ENCODE measurements at places on chromosomes 4 and X. TPM values are rescaled to one million over a fixed set of nuclear protein-coding genes. Genes with fewer than 3 reads are reported as not detected.
A peak's percentile ranks its signal among the peaks of the same experiment; 100 is the strongest.

GRCh38 chr4:186037692-186038658 is 31.0 kb upstream of the TLR3 start:
- peak; percentile 83 for DNase-seq

Gene PPP2R2C
- polyA plus RNA-seq, result 0.22 TPM

Gene NOX1
- 1.9 TPM for polyA plus RNA-seq

Gene KLHL4
- 1.3 TPM for polyA plus RNA-seq

DNA sequence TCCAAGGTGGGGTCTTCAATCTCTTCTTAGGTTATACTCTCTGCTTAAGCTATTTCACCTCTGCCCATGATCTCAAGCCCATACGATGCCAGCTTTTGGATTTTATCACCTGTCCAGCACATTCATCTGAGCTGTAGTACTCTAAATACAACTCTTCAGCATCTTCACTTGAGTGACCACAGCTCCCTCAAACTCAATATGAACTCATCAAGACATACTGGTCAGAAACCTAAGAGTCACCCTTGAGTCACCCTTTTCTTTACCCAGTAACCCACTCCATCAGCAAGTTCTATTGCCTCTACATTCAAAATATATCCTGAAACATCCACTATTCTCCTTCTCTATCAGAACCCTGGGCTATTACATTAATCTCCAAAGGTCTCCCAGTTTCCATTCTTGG is 69.4 kb downstream of the DCHS2 start:
- DNase-seq, result no peak

DNA sequence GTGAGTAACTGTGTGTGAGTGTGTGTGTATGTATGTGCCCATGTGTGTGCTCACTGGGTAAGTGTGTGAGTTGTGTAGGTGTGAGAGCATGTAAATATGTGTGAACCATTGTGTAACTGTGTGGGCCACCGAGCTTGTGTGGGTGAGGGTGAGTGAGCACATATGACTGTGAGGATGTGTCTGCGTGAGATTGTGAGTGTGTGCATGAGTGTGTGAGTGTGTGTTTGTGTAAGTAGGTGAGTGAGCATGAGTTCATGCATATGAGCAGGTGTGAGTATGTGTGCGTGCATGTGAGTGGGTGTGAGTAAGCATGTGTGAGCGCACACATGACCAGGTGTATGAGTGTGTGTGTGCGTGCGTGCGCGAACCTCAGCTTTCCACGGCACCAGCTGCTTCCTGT is 1.4 kb upstream of the ATP2B3 start:
- no peak for DNase-seq

- no peak for DNase-seq
Observed at GRCh38 chr4:169640261-169640870, 20.0 kb downstream of the CLCN3 start.

Gene UGT8
- 17.0 TPM for polyA plus RNA-seq

Gene DGKK
- not detected for polyA plus RNA-seq

DNA sequence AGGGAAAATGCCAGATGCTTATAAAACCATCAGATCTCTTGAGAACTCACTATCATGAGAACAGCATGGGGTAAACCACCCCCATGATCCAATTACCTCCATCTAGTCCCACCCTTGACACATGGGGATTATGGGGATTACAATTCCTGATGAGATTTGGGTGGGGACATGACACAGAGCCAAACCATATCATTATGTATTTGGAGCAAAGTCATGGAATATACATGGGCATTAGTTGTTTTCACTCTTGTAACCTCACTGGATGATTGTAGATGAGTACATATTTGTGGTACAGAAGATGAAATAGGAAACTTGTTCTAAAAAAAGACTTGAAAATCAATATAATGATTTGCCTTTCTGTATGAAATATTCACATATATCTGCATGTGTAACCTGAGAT is 674.5 kb upstream of the BOD1L1 start:
- DNase-seq, result no peak

GRCh38 chr4:158809611-158810486 is 41.0 kb downstream of the FNIP2 start:
- DNase-seq, result peak; percentile 68

DNA sequence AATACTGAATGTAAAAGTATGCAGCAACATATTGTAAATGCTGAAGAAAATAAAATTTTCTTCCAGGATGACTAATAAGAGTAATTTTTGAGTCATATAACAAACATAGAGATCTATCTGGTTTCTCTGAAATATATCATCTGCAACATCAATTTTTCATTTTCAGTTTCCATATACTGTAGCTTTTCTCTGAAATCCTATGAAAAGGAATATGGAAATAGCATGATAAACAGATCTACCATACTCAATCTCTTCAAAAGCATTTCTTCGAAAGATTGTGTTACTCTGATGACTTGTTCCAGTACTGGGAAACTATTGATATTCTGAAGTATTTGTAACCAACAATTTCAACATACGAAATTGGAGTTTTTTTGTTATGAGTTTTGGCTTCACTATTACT is 1156.7 kb downstream of the FAM133A start:
- DNase-seq, result no peak

Gene PAGE1
- not detected for polyA plus RNA-seq

DNA sequence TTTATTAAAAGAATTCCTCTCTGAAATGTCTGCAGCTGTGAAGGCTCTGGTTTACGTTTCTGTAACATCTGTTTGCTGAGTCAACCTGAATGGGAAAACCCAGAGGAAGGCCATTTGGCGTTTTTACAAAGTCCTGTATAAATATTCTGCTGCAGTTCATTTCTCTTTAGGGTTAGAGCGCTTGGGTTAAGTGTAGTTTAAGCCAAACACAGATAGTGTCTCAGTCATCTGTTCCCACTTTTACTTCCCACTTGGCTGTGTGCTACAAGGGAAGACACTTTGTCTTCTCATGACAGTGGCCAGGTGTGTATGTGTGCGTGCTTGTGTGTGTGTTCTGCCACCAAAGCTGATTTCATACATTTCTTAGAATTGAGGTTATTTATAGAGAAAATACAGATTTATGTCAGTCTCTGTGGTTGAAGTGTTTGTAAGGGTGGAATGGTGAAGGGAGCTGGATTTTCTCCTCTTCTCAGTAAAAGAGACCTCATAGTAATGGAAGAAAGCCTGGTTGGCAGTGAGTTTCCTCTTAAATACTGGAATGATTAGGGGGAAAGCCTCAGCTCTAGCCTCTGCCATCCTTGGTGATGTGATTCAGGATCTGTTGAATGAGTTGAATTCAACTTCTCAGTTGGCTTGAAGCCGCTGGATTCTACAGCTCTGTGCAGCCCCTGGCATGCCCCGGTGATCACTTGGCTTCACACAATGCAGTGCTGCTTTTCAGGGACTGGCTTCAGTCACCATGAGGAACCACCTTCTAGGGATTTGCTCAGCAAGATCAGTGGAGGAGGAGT is 50.6 kb downstream of the JADE1 start:
- peak; percentile 23 for DNase-seq

Gene TMEM150C
- 3.3 TPM for polyA plus RNA-seq

DNA sequence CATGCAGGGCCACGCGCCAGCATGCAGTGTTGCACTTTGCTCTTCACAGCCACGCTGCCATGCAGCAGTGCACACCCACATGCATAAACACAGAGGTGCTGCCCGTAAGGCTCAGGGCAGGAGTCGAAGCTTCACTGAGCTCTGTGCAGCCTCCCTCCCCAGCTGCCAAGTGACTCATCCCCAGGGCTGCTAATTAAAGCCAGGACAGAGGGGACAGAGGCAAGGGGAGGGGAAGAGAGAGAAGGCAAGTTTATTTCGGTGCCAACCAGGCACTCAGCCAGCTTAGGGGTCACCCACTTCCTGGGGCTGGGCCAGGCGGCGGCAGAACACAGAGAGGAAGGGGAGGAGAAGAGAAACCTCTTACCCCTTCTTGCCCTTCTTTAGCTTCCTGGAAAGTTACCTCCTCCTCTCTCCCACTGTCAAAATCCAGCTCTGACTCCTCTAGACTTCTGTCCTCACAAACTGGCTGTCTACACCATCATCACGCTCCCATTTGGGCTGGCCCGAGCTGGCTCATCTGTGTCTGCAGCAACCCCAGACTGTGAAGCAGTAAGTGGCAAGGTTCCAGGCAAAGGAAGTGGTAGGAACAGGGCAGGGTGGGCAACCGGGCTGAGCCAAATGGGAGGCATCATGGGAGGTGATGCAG is 6.2 kb upstream of the IQSEC2 start:
- DNase-seq, result peak; percentile 60

- DNase-seq, result no peak
Observed at GRCh38 chr4:38523524-38524448, 140.2 kb upstream of the KLF3 start.

- DNase-seq, result no peak
Observed at GRCh38 chr4:39770969-39771724, 73.2 kb downstream of the UBE2K start.

Gene USP17L25
- polyA plus RNA-seq, result not detected

DNA sequence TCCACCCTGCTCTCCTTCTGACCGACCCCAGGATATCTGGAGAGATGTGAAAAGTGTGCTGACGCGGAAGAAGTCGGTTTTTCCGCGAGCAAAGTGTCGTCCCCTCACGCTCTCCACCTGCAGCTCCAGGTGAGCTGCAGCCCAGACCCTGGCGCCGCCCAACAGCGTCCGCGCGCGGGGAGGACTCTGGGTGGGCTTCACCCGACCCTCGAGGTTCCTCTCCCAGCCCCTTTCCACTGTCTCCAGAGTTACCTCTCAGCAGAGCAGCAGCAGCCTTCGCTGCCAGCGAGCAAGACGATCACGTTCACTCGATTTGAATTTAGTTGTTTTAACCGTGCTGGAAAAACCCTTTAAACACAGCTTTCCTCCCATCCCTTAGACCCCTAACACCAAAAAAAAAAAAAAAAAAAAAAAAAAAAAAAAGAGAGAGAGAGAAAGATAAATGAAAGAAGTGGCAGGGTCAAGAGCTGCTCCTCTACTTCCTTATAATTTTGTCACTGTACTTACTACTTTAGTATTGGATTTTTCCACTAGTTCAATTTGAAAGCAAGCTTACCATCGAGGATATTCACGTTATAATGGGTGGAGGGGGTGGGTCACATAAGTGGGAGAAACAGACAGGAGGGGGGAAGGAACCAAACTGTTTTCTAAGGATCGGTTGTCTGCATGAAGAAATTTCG is 758 bp upstream of the NR3C2 start:
- DNase-seq, result no peak

Gene FAM9B
- polyA plus RNA-seq, result not detected

DNA sequence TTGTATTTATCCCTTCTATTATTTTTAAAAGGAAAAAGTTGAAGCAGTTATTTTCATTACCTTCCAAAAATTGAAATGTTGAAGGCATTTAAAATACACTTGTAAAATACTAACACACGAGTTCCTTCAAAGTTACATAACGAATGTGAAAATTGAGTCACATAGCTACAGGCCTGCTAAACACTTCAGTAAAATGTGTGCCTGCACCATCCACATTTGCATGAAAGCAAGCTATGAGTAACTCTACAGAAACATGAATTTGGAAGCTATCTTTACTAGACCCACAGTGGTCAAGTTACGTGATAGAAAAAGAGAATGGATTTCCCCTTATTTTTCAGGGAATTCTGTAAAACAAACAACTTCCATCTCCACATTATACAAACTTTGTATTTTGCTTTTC is 1148.8 kb upstream of the PCDH7 start:
- DNase-seq, result no peak

DNA sequence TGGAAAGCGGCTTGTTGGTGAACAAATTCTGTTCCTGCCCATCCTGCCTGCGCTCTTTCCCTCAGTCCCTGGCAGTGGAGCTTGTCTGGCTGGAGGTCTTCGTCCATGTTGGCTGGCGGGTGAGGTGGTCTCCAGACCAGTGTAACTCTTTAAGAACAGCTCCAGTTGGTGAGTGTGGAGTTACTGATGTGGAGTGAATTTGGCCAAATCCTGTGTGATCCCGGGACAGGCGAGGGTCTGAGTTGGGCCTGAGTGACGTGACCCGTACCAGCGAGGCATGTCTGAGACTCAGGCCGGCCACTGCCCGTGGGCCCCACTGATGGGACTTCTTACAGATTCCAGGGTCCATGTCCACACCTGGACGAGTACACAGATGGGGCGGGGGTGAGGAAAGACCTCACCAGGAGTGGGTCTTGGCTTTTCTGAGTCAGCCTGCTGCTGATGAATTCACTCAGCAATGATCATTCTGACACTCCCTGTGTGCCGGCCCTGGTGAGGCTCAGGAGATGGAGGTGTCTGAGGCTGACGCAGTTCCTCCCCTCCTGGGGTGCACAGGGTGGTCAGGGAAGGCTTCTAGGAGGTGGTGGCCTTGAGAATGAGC is 45.5 kb downstream of the PSAPL1 start:
- DNase-seq, result no peak

DNA sequence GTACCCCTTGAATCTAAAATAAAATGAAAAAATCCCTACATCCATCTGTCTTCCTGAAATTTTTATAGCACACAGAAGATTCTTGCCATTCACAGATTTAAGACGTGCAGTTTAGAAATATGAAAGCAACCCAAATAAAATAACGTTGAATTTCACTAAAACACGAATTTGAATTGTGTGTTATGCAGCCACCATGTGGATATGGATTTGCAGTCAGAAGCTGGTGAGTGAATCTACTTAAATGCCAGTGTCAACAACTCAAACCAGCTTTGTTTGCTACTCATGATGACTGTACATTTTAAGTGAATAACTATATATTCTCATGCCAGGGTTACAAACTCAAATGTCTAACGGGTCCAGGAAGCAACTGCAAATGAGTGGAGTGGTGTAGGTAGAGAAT is 173.0 kb upstream of the HAND2 start:
- no peak for DNase-seq

- no peak for DNase-seq
Observed at GRCh38 chr4:33088713-33089112, 2368.5 kb downstream of the PCDH7 start.

- DNase-seq, result no peak
Observed at GRCh38 chr4:17124767-17125166, 226.3 kb upstream of the LDB2 start.

- no peak for DNase-seq
Observed at GRCh38 chr4:145075742-145076468, 22.1 kb downstream of the ANAPC10 start.

Gene ZNF630
- polyA plus RNA-seq, result 1.5 TPM

- DNase-seq, result no peak
Observed at GRCh38 chrX:140110081-140110650, 144.8 kb upstream of the CXorf66 start.

DNA sequence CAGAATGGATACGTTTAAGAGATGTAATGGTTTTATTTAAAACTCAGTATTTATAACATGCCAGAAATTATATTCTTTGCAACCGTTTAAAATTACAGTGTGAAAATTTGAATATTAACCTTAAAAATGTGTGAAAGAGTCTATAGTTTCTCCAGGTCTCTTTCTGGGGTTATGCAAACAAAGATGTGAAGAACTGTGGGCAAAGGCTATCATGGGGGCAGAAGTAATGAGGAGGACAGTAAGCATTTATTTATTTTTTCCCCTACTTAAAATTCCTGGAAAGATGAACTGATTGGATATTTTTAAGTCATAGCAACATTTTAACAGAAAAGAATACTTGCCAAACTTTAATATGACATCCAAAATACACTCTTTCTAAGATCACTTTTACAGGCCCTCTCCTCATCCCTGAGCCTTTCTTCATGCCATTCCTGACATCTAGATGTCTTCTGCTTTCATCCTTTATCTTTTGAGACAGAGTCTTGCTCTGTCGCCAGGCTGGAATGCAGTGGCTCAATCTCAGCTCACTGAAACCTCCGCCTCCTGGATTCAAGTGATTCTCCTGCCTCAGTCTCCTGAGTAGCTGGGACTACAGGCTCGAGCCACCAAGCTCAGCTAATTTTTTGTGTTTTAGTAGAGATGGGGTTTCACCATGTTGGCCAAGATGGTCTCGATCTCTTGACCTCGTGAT is 46.1 kb downstream of the TMEM131L start:
- no peak for DNase-seq

Measured in hepatocyte (in vitro differentiated cells).